Activated T-cell treated with anti-CD3 and anti-CD28 coated beads, Interleukin-2, amount 50 U/mL, for 72 hours (primary cell): ENCODE measurements at places on chromosomes 1 and 21. TPM values are rescaled to one million over a fixed set of nuclear protein-coding genes. Genes with fewer than 3 reads are reported as not detected.

Gene GUCA2A
- not detected for total RNA-seq

DNA sequence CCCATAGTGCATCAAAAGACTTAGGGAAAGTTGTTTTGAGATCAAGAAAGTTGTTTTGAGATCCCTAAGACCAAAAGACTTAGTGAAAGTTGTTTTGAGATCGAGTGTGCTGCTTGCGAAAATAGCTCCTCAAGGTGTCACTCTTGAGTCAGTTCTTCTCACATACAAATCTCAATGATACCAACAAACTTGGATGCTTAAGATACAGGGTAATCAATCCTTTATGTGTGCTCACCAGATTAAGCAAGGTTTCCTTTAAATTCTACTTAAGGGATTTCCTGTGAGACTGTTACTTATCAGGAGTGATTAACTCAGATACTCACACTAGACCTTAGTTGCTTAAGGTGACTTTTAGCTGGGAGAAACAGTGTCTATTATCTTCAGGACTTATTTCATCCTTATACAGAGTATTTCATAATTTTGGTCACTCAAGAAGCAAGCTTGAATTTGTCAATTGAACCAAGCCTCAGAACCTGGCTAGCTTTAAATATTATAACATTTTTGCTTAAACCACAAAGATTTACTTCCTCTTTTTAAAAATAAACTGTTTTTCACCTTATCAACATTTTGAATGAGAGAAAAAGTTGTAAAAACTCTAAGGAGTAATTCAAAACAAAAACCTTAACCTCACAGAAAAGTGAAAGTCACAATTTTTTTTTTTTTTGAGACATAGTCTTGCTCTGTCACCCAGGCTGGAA, 8.0 kb upstream of the RLF start:
- H3K27ac ChIP-seq = peak overlapping the region; percentile 35
- H3K4me3 ChIP-seq = peak overlapping the region; percentile 59
- H3K27me3 ChIP-seq = peaks cover 5% of the 10 kb centered on the region
- DNase-seq = peak; percentile 42
- no peaks in the 10 kb centered on the region for H3K36me3 ChIP-seq
- peaks cover 5% of the 10 kb centered on the region for H3K4me1 ChIP-seq

GRCh38 chr21:41867313-41867712, 11.8 kb downstream of the PRDM15 start:
- no peaks in the 10 kb centered on the region for H3K36me3 ChIP-seq
- H3K4me3 ChIP-seq = no peak overlapping the region
- no peak for DNase-seq
- H3K27ac ChIP-seq = no peak overlapping the region
- peaks cover 46% of the 10 kb centered on the region for H3K4me1 ChIP-seq

DNA sequence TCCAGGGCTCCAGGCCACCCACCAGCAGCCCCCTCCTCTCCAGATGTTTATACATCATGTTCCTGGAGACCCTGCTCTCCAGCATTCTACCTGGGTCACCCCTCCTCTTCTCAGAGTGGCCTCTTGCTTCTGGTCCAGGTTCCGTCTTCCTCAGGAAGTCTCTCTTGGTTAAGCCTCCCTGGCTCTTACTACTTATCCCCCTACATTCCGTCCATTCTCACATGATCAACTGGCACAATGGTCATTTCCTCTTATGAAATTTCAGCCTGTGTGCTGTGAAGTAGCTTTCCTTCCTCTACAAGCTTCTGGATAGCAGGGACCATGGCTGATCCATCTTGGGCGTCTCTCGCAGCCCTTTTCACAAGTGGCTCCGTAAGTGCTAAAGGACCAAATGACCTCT, 33.9 kb upstream of the ATP2B4 start:
- peaks cover 21% of the 10 kb centered on the region for H3K4me1 ChIP-seq
- H3K27me3 ChIP-seq = no peaks in the 10 kb centered on the region
- DNase-seq = no peak
- no peak overlapping the region for H3K4me3 ChIP-seq
